RCC 7860 (cell line): ENCODE measurements at places on chromosomes 12 and 14.

- no peak for DNase-seq
Measured at GRCh38 chr14:80216818-80217217, 5.5 kb upstream of the DIO2 start.

- no peak for DNase-seq
Measured at GRCh38 chr12:24356240-24356804, 406.9 kb upstream of the SOX5 start.

DNA sequence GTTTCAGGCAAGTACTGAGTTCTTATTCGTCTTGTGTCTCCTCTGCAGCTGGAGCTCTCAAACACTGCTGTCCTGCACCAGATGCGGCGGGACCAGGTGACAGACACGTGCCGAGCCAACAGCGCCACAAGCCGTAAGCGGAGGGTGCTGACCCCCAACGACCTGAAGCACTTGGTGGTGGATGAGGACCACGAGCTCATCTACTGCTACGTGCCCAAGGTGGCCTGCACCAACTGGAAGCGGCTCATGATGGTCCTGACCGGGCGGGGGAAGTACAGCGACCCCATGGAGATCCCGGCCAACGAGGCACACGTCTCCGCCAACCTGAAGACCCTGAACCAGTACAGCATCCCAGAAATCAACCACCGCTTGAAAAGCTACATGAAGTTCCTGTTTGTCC, 201.2 kb downstream of the SLC41A2 start:
- DNase-seq: no peak

- DNase-seq: no peak
Measured at GRCh38 chr12:107511292-107511691, 174.3 kb upstream of the PWP1 start.

GRCh38 chr12:40378691-40379090, 153.9 kb downstream of the LRRK2 start:
- no peak for DNase-seq

DNA sequence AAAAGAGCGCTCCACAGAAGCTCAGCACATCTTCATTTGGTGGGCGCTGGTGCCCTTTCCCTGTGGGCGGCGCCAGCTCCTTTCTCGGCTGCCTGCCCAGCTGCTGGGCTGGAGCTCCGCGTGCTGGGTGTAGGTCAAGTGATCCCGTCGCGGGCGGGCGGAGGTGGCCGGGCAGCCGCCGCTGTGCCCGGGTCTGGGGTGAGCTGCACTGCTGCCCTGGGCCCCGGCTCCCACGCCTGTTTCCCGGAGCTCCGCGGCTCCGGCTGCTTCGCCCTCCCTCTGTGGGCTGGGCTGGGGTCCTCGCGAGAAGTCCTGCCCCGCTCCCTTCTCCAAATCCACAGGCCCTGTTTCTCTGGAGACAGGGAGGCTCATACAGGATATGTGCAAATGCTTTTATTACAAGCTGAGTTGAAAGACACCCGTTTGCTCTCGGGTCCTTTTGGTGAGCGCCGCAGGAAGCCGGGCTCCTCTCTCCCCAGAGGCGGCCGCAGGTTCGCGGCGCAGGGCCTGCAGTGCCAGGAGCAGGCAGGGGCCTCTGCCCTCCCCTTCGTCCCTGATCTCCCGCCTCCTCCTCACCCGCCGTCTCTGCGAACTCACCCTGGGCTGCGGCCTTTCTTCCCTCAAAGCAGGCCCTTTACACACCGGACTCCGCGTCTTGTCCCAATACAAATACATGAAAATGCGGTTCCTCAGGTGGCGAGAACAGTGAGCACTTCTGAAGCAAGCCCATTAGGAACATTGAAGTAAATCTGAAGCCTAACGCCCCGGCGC, 67.8 kb upstream of the CAPRIN2 start:
- DNase-seq: no peak

GRCh38 chr12:62714774-62715721, 219.9 kb downstream of the PPM1H start:
- DNase-seq: no peak

- no peak for DNase-seq
Measured at GRCh38 chr12:19082365-19082911, 47.1 kb upstream of the PLEKHA5 start.

DNA sequence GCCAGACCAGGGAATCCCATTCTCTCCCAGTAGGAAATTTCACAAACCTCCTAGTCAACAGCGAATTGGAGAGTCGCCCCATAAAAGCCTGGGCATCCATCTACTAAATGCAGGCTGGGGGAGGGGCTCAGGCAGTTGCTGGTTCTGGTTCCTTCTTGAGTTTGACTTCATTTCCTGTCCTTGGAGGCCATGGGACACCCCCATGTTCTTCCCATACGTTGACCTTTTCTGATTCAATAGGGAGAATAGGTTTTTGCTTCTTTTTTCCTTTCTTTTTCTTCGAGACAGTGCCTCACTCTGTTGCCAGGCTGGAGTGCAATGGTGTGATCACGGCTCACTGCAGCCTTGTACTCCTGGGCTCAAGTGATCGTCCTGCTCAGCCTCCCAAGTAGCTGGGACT, 44.1 kb upstream of the TMEM263 start:
- DNase-seq: no peak

GRCh38 chr12:15801770-15802744, 12.9 kb upstream of the EPS8 start:
- DNase-seq: no peak

- no peak for DNase-seq
Measured at GRCh38 chr14:97641827-97642226, 844.6 kb downstream of the VRK1 start.
